ENCODE measurements at places on chromosomes 11 and 22.

DNA sequence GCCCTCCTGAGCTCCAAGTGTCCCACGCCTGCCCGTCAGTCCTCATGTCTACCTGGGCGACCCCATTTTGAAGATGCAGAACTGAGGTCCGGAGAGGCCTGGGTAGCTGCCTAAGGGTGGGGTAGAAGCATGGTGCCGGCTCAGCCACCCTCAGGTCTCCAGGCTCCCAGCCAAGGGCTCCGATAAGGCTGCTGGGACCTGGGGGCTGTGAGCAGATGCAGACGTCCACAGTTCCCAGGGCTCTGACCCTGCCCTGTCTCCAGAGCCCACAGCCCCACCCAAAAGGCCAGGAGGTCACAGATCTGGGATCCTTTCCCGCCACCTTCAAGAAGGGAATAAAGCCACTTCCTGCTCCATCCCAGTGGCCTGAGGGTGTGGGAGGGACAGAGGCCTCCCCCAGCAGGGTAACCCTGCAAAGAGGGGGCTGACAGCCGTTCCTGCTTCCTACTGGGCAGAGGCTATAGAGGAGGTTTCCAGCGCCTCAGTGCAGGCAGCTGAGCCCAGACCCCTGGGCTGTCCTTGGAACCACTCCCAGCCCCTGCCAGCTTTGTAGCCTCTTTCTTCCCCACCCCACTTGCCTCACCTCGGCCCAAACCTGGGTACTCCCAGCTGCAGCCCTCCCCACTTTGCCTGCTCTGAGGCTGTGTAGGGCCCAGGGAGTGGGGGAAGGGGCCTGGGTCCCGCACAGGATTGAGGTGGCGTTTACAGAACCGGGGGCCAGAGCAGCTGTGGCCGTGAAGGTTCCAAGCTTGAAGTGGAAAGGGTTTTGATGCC lies 85.5 kb downstream of the CDKN1C start:
- no peak for DNase-seq

- no peak for DNase-seq
Measured at GRCh38 chr22:31106001-31106571, 1.3 kb downstream of the SELENOM start.

DNA sequence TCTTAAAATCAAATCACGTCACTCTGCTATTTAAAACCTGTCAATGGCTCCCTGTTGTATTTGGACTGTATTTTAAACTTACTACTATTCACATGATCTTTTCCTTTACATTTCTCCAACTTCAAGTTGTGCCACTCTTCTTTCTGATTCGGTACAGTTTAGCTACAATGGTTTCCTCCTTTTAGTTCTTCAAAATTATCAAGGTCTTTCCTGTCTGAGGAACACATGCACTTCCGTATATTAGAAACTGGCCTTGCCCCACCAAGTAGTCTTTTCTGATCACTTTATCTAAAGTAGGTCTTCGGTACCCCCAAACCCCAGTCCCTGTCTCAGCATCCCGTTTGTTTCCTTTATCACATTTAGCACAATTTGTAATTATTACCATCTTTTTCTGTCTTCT lies 81.8 kb downstream of the MTMR3 start:
- peak; percentile 22 for DNase-seq

DNA sequence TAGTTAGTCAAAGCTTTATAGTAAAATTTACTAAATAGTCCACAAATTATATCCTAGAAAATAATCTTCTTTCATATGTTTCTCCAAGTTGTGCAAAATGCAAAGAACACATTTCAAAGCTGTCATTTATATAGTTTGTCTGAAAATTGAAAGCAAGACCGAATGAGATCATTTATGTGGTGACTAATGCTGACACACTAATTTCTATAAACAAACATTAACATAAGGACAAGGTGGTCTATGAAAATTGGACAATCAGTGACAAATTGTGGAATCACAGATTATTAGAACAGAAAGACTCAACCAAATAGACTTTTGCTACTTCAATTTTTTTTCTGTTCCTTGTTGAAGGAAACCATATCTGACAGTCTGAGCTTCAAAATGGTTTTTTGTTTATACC lies 1056.1 kb downstream of the LRRC4C start:
- no peak for DNase-seq

DNA sequence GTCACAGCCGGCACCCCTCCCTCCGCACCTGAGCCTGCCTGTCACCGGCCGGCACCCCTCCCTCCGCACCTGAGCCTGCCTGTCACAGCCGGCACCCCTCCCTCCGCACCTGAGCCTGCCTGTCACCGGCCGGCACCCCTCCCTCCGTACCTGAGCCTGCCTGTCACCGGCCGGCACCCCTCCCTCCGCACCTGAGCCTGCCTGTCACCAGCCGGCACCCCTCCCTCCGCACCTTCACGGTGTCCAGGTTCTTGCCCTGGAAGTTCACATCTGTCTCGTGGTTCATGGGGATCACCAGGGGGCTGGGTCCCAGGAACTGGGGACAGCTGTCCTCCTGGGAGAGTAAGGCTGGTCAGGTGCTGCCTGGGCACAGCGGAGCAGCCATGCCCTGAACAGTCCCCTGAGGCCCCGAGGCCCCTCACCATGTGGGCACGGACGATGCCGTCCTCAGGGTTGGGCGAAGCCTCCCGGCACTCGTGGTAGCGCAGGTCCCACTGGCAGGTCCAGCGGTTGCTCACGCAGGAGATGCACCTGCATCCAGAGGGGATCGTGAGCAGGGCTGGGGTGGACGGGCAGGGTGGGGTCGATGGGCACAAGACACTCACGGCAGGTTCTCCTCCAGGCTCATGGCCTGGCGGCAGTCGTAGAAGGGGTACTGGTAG lies 15.5 kb upstream of the MAPK11 start:
- DNase-seq: no peak

GRCh38 chr11:72045849-72046248 lies 34.5 kb downstream of the NUMA1 start:
- DNase-seq: no peak

GRCh38 chr22:29270475-29271271 lies 2.6 kb downstream of the EWSR1 start:
- peak; percentile 37 for DNase-seq

DNA sequence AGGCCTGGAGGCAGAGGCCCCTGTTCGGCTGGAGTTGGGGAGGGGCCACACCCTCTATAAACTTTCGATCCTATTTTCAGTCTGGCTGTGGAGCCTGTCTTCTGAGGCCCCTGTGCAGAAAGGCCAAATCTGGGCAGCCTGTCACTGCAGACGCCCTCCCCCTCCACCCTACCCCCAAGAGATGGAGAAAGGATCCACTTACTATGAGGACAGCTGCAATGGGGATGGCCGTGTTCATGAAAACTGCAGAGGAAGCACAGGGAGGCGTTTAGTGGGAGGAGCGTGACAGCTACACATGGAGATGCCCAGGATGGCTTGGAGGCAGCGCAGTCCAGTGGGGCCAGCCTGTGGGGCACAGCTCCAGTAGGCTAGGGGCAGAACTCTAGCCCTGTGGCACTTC lies 43.5 kb upstream of the KCNJ11 start:
- no peak for DNase-seq

GRCh38 chr11:10322830-10323792 lies 18.2 kb downstream of the ADM start:
- peak; percentile 79 for DNase-seq

- no peak for DNase-seq
Measured at GRCh38 chr11:16780146-16780545, 41.7 kb downstream of the C11orf58 start.

GRCh38 chr11:121520243-121521144 lies 67.7 kb upstream of the SORL1-AS1 start:
- no peak for DNase-seq

Data from pons (tissue), 1 donor.